Fibroblast of lung (primary cell): ENCODE measurements at places on chromosomes 16 and 17. TPM values are rescaled to one million over a fixed set of nuclear protein-coding genes. Genes with fewer than 3 reads are reported as not detected.
A peak's percentile ranks its signal among the peaks of the same experiment; 100 is the strongest.

DNA sequence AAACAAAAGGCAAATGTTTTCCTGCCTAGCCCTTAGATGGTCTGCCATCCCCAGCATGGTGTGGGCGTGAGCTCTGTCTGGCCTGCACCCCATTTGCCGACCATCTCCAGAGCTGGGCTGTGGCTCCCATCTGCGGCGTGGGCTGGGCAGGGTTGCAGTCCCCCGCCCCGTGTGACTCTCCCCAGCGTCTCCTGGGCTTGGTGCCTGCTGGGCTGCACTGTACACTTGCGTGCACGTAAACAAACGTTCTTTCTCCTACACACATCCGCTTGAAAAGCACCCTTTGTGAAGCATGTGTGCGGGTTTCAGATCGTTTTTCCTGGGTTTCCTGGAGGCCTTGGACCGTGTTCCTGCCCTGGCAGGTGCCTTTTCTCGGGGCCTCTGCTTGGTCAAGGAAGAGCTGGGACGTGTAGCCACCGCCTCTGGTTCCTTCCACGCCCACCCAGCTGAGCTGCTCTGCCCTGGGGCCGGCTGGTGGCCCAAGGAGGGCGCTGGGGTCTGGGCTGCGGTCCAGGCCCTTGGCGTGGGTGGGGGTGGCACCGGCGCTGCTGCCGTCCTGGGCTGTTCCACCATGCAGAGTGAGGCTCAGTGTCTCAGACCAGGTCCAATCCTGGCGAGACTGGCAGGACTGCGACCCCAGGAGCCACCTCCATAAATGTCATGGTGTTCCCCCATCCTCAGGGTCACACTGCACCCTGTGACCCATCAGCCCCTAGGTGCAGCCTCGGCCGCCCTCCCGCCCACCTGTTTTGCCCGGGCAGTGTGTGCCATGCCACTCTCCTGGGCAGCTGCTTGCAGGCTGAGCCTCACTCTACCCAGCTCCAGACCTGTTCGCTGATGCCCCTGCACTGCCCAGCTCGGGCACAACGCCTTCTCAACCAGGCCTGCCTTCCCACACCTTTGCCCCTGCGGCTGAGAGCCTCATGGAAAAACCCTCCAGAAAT, 9.9 kb upstream of the BAIAP3 start:
- DNase-seq: no peak

Gene CACNB1
- 2.3 and 5.9 TPM in 2 replicates for total RNA-seq

DNA sequence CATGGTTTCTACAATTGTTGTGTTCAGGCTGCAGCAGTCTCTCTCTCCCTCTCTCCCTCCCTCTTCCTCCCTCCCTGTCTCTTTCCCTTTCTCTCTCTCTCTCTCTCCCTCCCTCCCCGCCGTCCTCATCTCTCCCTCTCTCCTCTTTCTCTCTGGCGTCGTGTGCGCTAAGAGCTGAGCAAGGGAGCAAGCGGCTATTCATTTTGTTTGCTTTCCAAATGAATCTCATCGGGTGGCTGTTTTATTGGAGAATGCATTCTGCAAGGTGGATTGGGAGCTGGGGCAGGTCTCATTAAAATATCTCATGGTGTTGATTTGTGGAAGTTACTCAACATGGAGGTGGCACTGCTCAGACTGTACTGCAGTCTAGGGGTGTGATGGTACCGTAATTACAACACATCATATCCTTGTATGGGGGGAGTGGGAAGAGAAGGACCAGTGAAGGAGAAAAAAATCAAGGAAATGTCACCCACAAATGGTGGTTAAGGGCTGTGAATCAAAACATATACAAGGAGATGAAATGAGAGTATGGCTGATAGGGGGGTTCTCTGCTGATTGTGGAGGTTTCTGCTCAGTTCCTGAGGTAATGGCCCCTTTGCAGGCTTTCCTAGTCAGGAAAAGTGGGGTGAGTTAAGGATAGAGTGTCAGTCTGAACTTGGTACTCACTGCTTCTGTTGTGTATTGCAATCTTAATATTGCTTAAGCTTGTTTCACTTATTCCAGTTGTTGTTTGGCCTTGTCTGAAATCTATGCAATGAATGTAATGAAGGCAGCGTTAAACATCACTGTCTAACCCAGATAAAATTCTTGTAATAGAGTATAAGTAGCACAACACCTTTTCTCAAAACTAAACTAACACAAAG, 2.7 kb downstream of the MSL1 start:
- DNase-seq: peak; percentile 57

Gene SULT1A1
- total RNA-seq: 1.3 and 3.6 TPM in 2 replicates
